ENCODE measurements at places on chromosomes 2 and 18.
A peak's percentile ranks its signal among the peaks of the same experiment; 100 is the strongest.

DNA sequence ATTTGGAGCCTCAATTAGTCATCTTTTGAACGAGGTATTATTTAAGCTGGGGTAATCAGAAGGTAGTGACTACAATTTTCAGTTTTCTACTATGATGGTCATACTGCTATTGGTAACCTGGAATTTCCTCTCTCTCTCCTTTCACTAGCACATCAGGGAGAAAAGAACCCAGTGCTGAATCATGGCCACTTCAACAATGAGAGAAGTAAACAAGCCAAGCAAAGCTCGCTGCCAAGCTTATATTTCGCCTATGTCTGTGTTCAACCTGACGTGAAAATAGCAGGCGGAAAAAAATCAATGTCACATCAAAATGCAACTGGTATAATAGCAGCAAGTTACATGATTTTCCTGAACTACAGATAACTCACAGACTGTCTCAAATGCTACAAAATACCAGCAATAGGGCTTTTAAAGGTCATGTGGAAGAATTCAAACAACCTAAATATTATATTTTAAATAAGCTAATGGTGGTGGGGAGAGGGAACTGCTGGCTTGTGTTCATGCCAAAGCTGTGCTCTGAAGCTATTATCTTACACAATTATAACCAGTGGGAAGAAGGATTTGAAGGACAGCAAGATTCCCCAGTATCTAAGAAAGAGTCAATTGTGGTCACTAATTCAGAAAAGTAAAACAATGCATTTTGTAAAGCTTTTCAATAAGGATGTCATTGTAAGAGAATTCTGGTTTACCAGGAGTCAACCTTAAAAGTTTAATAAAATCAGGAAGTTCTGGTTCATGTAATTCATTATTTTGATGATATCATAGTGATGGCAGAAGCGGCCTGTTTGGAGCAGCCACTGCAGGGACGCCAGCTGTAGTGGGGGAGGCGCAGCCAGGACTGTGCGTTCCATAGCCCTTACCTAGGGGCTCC is 38.0 kb downstream of the RNF152 start:
- DNase-seq = no peak

GRCh38 chr18:50814395-50814794 is 5.4 kb downstream of the MRO start:
- DNase-seq = no peak

GRCh38 chr2:177165061-177165583 is 47.5 kb upstream of the HNRNPA3 start:
- no peak for DNase-seq

GRCh38 chr2:38615237-38615636 is 12.5 kb upstream of the HNRNPLL start:
- no peak for DNase-seq

GRCh38 chr18:58468191-58468590 is 160.7 kb downstream of the ALPK2 start:
- no peak for DNase-seq

DNA sequence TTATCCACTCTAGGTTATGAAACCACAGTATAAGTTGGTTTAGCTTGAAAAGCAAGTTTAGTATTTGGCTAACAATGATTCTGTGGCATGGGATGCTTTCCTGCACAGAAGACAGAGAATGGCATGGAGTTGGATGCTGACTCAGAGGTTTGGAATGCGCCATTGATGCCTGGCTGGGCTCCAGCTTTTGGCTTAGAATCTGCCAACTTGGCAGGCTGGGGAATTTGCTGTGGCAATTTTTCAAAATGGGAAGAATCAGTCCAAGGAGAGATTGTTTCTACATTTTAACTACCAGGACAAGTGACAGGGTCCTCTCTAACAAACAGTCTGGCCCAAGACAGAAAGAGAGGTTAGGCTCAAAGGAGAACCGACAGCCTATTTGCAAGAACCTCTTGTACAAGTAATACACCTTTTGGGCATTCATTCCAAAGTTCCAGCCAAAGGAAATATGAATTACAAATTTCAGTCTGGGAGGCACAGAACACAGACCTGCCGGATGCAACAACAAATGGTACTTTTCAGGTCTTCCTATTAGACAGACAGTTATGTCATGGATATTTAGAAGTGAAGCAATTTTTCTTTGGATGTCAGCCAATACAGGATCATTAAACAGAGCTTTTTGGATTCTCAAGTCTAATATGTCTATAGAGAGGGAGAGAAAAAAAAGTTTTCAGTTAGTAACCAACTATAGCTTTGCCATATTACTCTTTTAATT is 1027.7 kb downstream of the TMEM182 start:
- DNase-seq = no peak

DNA sequence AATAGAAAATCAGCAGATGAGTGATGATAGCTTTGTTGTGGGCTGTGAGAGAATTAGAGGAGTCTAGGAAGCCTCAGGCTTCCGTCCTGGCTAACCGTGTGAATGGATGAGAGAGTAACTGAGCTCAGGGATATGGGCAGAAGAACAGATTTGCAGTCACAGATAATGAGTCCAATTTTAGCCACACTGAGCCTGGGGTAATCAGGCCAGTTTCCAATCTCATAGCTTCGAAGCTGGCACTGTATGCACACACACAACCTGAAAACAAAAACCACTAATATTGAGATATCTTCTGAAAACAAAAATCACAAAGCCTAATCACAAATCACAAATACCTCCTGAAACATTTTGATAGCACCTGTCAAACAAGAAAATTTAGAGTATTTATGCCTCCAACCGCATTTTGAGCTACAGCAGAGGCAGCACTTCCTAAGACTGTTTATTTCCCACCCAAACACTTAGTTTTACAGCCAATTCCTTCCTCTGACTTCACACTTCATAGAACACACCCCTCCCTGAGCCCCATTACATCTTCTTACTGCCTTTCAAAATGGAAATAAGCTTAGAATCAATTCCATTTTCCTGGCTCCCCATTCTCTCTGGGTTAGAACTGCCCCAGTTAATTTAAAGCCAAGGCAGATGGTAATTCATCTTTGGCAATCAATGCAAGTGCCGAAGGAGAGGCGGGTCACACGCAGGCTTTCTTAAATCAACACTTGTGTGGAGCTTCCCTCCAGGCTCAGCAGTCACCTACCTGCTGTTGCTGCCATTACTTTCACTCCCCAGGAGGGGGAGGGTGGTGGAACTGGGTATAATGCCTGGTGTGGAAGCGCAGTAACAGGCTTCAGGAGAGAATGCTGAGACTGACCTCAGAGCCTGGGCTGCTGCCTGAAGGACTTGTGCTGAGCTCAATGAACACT is 18.9 kb downstream of the TTR start:
- no peak for DNase-seq

- no peak for DNase-seq
Measured at GRCh38 chr2:158202161-158202815, 100.6 kb downstream of the UPP2 start.

GRCh38 chr2:106892048-106892447 is 6.1 kb upstream of the ST6GAL2 start:
- no peak for DNase-seq

GRCh38 chr2:1791685-1792435 is 47.5 kb upstream of the PXDN start:
- DNase-seq = no peak

- no peak for DNase-seq
Measured at GRCh38 chr18:24727685-24728084, 267.2 kb downstream of the HRH4 start.

- DNase-seq = no peak
Measured at GRCh38 chr2:40292291-40292690, 159.6 kb downstream of the SLC8A1 start.

DNA sequence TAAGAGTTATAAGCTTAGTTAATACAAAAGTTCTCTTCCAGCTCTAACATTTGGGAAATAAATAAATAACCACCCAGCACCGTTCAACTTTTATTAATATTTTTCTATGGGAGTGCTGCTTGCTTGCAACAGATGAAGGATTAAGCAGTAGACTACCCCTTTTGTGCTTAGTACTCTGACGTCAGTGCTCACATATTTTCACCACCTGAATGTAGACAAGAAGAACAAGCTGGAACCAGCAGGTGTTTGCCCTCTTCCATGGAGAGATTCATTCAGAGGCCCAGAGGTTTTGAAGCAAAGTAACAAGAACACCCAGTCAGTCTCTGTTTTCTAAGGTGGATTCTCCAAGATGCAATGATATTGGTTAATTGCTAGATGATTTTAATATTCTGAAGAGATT is 307.1 kb upstream of the PIK3C3 start:
- no peak for DNase-seq

DNA sequence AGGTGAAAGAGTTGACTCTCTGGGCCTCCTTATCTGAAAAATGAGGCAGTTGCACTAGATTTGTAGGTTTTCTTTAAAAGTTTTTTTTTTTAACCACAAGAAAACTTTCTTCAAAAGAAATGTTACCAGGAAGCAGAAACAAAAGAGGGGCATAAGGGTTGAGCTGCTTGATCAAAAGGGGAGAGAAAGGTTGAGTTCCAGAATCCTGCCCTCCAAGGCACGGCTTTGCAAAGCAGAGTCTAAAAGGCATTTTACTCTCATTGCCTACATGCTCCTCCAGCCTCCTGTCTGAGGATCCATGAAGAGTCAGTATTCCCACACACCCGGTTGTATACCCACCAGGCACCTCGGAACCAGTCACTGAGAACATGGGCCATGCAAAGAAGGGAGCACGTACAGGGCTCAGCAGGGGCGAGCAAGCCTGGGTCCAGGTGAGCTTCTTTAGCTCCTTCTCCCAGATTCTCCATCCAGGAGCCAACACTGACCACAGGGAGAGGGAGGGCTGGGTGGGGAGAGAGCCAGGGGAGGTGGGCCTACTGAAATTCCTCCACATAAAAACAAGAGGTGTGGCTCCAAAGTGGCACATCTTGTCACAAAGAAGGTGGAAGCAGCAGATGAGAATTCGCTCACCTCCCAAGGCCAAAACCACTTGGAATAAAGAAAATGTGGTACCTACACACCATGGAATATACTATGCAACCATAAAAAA is 116.0 kb upstream of the EPC2 start:
- DNase-seq = no peak

GRCh38 chr2:190408538-190409271 is 550 bp downstream of the MFSD6 start:
- DNase-seq = peak; percentile 63

DNA sequence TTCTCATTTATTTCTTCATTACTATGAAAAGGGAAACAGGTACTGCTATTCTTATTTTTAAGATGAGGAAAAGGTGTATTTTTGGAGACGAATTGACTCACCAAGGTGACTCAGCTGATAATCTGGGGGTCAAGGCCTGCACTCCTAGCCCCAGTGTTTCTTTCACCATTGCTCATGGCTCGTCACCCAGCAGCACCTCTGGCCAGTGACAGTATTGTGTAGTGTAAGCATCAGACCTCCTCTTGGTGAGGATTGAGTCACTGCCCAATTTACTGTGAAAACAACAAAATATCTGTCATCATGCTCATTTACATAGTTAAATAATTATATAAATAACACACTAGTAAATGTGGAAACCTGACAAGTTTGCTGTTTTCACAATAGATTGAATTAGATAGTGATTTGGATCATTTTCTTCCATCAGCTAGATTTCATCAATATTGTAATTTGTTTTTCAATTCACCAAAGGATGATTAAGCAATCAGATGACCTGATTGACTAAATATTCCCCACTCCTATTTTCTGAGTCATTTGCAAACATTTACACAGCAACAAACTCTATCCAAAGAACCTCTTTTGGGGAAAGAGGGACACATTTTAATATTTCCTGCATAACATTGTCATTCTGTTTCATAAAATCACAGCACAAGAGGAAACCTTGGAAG is 492.8 kb upstream of the RAB12 start:
- DNase-seq = no peak

- no peak for DNase-seq
Measured at GRCh38 chr2:50791271-50791670, 240.7 kb downstream of the NRXN1 start.

GRCh38 chr2:190504912-190505311 is 29.6 kb downstream of the NEMP2 start:
- DNase-seq = no peak

DNA sequence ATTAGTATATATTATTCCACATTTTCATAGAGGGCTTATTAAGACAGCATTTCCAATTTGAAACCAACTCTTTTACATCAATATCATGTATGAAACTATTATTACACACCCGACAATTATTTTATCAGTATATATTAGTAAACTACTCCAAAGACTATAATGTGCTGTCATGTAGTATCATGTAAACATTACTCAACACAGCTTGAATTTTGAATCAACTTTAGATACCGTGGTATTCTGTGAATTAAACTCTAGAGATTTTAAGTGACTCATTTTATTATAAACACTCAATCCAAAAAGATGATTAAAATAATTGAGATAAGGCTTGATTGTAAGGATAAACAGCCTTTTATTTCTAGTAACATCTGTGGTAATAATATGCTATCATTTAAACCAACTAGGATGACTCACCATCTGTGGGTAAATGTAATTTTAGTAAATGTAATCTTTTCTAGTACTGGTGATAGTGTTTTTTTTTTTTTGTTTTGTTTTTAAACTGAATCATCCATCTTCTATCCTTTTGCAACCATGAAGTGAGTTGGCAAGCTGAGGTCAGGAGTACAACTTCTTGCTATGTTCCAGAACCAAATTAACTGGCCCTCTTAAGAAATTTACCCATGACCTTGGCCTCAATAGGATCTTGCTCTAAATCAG is 144.3 kb upstream of the SMAD7 start:
- no peak for DNase-seq

DNA sequence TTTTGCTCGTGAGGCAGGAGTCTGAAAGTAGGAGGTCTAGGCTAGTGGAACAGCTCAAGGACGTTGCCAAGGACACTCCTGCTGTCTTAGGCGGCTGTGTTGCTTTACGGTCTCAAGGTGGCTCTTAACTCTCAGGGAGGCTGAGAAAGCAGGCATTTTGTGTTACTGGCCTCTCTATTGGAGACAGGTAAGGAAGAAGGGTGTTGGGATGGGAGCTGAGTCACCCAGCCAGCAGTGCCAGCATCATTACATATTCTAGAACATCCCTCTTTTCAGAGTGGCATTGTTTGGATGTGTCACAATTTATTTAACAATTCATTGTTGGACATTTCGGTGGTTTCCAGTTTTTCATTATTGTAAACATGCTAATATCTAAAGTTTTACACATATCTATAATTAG is 30.8 kb upstream of the TMEM214 start:
- no peak for DNase-seq

- no peak for DNase-seq
Measured at GRCh38 chr2:234437642-234438304, 59.1 kb downstream of the ARL4C start.

DNA sequence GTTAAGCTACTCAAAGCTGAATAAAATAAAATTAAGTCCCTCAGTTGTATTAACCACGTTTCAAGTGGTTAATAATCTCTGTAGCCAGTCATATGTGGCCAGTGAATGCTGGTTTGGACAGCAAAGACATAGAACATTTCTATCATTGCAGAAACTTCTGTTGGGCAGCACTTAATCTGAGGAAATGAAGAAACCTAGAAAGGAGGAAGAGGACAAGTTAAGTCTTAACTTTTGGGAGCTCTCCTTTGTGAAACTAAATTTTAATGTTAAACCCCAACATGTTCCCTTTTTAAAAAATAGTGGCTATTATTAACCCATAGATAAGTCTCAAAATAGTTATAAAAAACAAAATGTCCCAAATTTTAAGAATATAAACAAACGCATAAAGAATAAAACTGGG is 421.3 kb downstream of the ARHGAP15 start:
- DNase-seq = no peak

- no peak for DNase-seq
Measured at GRCh38 chr2:42764096-42764495, at the start of gene OXER1. OXER1 (minus strand) TSS chr2:42764135; CDS start chr2:42764062, 73 bp downstream.

GRCh38 chr2:166572937-166573336 is 78.9 kb upstream of the SCN7A start:
- no peak for DNase-seq

Data from activated naive CD4-positive, alpha-beta T cell (primary cell).